Renal pelvis (tissue), 12 donors: ENCODE measurements at places on chromosomes 12 and 14.
A peak's percentile ranks its signal among the peaks of the same experiment; 100 is the strongest.

GRCh38 chr14:76698631-76699030 lies 62.6 kb upstream of the VASH1 start:
- no peak for DNase-seq

GRCh38 chr14:76844223-76844622 lies 18.0 kb downstream of the LRRC74A start:
- DNase-seq, result no peak

DNA sequence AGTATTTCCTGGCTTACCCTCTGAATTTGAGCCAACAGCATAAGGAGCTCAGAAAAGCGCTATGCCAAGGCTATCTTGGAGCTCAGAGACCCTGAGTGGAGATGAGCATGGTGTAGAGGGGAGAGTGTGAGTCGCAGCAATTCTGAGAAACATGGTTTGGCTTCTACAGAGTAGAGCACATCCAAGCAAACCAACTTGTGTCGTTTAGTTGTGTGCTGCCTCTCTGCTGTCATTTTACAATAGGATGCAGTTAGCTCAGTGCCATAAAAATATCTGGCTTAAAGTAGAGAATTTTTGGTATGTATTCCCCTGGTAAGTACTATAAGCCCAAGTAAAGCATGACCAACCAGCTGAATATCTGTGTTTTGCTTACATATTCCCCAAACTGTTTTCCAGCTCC lies 249.2 kb downstream of the TRHDE start:
- no peak for DNase-seq

DNA sequence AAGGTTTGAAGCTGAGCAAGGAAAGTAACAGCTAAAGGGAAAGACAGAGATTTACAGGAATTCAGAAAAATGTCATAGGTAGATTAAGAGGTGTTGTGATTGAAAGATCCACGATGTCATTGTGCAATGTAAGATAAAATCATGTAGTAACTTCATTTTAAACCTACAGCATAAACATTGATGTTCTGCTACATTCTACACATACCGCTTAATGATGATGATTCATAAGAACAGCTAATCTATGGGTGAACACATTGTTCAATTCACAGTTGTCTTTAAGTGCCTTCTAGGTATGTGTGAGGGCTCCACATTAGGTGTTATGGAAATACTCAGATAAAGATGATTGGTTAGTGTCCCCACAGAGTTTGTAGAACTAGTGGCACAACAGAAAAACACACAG lies 170.9 kb downstream of the GRIP1 start:
- DNase-seq, result no peak

DNA sequence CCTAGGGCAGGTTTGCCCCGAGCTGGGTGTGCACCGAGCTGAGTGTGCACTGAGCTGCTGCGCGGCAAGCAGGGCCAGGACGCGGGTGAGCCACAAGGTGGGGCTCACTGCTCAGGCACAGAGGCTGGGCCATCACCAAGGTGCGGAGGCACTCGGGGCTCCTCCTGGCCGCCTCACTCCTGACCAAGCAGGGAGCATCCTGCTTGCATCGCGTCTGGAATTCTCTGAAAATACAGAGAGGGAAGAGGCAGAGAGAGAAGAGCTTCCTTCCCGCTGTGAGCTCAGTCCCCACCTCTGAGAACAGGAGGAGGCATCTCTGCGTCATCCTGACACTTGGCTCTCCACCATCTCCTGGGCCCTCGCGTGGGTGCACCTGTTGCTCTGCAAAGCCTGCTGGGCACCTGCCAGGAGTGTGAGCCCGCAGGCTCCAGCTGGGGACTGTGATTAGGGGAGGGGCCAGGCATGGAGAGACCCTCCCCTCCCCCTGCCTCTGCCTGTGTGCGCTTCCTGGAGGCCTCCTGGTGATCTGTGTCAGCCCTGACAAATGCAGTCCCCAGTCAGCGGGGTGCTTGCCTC lies 116.3 kb downstream of the GLT1D1 start:
- no peak for DNase-seq

- no peak for DNase-seq
These were observed 346.2 kb upstream of the PRICKLE1 start for GRCh38 chr12:42935756-42936155.

DNA sequence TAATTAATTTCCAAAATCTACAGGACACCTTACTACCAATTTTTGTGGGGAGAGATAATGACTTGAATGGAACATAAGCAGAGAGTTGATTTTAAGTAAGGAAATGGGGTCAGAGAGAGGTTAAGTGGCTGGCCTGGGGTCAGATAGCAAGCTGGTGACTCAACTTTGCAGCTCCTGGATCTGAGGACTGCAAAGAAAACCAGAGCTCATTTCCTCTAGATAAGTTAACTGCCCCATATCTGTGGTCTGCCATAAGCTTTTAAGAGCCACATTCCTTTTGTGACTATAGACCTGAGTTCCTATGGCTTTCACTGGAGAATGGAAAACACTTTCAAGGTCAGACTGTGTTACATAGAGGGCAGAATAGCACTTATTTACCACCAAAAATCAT lies 201.2 kb upstream of the PRICKLE1 start:
- no peak for DNase-seq

GRCh38 chr14:101600891-101601605 lies 39.8 kb downstream of the DIO3 start:
- no peak for DNase-seq

DNA sequence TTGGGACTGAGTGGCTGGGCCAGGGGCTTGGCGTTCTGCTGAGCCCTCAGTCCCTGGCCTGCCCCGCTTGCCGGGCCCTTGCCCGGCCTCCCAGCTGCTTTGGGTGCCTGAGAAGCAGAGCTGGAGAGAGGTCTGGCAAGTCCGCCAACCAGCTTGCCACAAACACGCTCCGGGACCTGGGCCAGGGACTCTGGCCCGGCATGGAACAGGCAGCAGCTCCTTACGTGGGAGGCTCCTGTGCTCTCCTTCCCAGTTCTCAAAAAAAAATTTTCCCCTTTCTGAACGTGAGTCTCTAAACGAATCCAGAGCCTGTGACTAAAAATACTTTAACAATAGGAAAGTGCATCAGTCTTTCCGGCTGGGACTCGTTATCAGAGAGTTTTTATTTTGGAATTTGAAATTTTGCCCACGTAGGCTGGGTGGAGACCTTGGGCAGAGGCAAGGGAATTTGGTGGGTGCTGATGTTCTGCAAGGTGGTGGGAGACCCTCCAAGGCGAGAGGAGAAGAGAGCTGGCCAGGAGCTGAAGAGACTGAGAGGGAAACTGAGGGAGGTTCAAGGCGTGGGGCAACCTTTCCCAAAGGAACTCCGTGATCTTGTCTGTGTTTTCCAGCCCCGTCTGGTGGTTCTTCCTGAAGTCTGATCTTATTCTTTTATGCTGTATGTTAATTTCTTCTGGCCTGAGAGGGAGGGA lies 6.8 kb upstream of the NR4A1 start:
- DNase-seq, result no peak

DNA sequence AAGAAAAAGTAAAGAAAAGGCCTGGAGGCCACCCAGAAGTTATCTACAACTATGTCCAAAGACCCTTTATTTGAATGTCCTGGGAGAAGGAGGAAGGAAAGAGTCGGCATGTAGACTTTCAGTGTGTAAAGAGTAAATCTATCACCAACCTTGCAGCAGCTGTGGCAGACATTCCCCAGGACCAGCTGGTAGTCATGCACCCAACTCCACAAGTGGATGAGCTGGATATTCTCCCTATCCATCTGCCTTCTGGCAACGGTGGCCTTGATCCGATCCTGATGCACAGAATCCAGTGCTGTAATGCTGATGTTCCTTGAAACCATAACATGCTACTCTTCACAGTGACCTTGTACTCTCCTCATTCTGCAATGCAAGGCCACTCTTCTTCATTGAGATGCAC lies 27.3 kb downstream of the KRT76 start:
- DNase-seq, result no peak

DNA sequence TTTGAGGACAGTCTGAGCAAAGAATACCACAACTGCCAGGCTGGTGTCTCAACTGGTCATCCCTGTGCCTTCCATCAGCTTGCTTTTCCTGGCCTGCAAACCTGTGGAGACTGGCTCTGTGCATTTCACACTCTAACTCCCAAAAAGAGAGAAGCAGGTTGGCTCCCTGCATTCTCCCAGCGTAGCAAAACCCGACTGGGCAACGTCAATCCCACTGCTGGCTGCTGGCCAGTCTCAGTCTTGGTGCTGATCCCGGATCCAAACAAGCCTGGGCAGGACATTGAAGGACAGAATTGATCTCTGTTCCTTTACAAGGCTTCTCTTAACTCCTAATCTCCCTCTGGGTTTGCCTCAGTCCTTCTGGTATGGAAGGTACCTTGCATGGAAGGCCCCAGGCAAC lies 65.4 kb downstream of the FZD10 start:
- DNase-seq, result no peak

DNA sequence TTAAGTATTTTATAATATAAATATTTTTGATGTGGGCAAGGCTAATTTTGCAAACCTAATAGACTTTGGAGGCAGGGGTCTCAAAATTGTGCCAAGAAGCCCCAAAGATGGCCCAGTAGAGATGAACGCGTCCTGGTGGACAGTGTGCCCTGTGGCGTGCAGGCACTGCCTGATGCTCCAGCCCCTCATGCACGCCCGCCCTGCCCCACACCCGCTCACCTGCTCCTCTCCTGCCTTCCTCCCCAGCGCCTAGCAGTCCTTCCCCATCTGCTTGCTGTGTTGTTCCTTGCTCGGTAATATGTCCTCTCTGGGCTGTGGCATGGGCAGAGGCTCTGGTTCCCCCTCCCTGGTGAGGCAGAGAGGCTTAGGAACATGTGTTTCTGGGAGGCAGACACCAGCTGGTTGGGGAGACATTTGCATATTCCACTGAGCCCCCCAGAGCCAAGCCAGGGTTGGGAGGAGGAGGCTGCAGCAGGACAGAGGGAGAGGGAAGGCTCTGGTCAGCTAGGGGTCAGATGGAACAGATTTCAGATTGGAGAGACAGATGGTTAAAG lies 46.8 kb upstream of the GPATCH2L start:
- DNase-seq, result no peak

GRCh38 chr12:25056011-25056410 lies 107.1 kb upstream of the BCAT1 start:
- DNase-seq, result no peak

DNA sequence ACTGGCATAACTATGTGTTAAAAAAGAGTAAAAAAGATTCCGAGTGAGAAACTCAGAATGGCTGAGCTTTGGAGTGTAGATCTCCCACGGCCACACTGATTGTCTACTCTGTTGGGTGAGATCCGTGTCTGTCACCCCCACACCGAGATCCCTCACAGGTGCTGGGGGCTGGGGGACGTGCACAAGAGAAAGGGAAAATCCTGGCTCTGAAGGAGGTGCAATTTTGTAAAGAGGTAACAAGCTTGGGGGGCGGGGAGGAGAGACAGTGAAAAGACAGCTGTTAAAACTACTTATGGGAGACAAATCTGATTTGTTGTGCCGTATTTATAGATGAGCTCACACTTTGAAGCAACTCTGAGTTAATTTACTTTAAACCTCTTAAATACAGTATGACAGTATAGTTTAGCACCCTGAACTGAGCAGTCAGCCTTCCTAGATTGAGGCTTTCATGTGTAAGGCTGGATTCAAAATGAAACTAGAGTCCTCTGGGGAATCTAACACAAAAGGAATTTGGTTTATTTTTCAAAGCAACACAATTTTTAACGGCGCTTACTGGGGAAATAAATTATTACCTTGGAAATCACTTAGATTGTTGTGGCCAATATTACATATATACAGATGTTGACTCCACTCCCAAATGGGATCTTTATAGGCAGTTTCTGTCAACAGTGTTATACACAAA lies 167.4 kb upstream of the RGS6 start:
- no peak for DNase-seq

- peak; percentile 70 for DNase-seq
These were observed 96.3 kb downstream of the GALC start for GRCh38 chr14:87896393-87897380.

- no peak for DNase-seq
These were observed 3.9 kb downstream of the HOXC5 start for GRCh38 chr12:54036620-54037359.

DNA sequence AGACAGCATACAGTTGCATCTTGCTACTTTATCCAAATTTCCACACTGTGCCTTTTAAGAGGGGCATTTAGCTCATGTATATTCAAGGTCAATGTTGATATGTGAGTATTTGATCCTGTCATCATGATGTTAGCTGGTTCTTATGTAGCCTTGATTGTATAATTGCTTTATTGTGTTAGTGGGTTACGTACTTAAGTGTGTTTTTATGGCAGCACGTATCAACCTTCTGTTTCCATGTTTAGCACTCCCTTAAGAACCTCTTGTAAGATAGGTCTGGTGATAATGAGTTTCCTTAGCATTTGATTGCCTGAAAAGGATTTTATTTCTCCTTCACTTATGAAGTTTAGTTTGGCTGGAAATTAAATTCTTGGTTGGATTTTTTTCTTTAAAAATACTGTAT lies 445.2 kb downstream of the NAV3 start:
- no peak for DNase-seq

DNA sequence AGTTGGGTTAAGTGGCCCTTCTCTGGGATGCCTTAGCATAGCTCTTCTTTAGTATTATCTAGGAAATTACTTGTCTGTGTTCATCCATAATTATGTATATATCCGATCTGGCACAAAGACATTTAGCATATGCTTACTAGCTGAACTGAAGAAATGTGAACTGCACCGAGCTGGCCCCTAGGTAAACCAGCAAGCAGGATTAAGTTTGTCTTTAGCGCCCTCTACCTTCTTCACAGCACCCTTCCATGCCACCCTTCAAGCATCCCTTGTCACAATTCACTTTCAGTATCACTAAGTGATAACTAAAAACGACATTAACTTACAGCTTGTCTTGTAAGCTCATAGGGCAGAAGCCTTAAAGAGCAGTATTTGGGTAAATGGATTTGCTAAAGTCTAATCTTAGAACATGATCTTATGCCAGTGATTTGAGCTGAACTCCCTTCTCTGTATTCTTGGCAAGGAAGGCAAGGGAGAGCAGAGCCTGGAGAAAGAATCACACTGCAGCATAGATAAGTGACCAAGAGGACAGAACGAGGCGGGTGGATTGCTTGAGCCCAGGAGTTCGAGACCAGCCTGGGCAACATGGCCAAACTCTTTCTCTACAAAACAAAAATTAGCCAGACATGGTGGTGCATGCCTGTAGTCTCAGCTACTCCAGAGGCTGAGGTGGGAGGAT lies 2.6 kb upstream of the HAL start:
- peak; percentile 57 for DNase-seq

GRCh38 chr12:51994539-51994820 lies 12.3 kb upstream of the TAMALIN start:
- no peak for DNase-seq

DNA sequence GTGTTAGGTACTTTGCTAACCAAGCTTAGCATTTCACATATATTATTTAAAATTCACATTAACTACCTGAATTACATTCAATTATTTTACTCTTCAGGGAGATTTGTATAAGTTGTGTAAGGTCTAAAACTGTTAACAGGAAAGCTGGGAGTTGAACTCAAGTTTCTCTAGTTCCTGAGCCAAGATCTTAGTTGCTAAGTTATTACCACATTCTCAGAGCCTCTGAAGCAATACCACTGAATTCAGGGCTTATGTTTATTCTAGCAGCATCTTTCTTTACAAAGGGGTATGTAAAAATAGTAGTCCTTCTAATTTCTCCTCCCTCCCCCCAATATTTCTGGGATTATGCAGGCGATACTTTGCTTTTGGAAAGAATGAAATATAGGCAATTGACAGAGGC lies 786.8 kb downstream of the DIO2 start:
- DNase-seq, result no peak

GRCh38 chr12:82412246-82412645 lies 53.9 kb downstream of the METTL25 start:
- DNase-seq, result no peak
